ENCODE measurements at places on chromosomes 2 and 18.

GRCh38 chr2:218999881-219000568, 6.8 kb upstream of the CRYBA2 start:
- DNase-seq = no peak

DNA sequence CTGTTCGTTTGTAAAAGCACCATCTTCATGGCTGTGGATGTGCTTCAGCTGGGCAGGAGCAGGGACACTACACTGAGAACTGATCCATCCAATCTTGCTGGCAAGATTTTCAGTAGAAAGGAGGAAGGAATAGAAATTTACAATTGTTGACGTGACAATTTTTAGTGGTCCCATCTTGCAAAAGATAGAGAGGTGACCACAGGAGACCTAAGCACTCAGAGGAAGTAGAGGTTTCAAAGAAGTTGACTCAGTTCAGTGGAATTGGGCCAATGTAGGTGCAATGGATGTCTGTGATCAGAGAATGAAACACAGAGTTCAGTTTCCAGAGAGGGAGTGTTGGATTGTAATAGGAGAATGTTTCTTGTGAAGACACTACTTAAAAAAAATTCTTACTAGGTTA, 1.4 kb downstream of the UGT1A5 start:
- DNase-seq = no peak

DNA sequence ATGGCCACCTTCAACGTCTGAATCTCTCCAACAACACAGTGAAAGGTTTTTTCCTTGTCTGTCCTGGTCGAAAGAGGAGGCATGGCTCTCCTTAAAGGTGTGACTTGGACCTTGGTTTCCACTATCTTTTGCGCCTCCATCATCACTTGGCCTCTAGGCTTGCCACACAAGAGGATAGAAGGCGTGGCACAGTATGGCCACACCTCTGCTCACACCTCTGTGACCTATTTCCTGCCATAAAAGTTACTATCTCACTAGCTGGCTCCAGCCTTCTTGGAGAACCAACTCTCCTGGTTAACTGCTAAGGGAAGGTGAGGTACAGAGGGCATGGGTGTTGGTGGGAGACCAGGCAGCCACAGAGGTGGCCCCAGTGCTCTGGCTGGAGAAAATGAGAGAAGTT, 165.9 kb downstream of the UXS1 start:
- no peak for DNase-seq

DNA sequence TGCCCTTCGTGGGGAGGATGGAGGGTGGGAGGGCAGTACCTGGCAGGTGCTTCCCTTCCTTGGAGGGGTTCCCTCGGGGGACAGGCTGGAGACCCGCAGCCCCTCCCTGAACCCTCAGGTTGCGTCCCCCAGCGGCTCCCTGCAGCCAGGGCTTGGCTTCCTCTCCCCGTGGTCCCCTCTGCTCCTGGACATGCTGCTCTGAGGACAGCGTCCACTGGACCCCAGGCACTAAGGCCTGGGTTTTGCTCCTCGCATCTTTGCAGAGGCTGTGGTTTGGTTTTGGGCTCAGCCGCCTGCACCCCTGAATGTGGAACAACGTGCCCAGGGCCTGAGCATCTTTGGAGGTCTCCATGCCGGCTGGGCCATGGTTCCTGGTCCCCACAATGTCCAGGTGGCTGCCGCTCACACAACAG, 133.5 kb downstream of the PTGR3 start:
- DNase-seq = no peak

- DNase-seq = no peak
Measured at GRCh38 chr2:113973810-113974209, 83.9 kb downstream of the ACTR3 start.

DNA sequence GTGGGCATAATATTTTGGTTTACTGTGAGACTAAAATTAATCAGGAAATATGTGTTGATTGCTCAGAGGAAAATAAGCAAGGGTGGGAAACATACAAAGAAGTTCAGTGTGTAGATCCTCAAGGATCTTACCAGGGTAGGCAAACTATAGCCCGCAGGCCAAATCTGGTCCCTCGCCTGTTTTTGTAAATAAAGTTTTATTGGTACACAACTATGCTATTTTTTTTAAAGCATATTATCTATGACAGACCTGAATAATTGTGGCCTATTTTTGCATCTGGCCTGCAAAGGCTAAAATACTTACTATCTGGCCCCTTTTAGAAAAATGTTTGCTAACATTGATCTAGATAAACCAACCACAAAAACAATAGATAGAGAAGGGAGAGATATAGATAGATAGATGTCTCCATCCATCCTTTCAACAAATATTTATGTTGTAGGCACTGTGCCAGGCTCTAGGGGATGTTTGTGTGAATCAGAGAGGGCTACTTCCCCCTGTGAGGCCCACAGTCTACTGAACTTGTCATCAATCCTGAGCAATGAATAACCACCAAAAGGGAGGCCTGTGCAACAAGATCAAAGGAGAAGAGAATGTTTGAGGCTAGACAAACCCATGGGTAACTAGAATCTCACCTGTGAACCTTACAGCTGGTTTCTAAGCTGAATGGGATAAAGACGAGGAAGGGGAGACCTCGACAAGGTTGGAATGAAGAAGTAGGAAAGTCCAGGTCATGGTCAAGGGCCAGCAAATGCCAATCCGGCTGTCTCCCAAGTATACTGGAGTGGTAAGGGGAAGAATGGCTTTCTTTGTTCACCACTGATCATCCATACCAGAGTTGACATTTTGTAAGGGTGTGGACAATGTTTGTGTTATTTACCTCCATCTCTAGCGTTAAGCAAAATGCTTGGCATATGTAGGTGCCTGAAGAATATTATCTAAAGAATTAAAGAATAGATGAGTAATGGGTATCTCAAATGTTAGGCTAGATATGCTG, 23.6 kb downstream of the ALPK2 start:
- no peak for DNase-seq

- DNase-seq = no peak
Measured at GRCh38 chr2:215836881-215837280, 176.5 kb downstream of the MREG start.

GRCh38 chr2:104871649-104871971, 17.7 kb downstream of the POU3F3 start:
- DNase-seq = no peak

DNA sequence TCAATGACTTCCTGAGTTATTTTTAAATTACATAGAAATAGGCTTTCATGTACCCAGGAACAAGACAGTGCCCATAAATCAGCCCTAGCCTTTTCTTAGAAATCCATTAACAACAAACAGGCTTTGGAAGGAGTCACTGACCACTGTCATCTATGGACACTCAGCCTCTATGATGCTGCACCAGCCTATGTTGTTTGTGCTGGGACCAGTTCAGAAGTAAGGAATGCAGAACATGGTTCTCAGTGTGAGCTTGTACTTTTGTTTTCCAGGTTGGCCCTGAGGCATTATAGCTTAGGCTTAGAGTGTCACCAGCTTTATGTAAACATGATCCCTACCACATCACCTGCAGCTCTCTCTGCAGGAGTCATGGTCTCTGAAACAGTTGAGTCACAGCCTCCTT, 335.7 kb upstream of the CDH7 start:
- no peak for DNase-seq
